ENCODE measurements at places on chromosomes 12 and 14.

GRCh38 chr12:120534703-120535655 lies 823 bp downstream of the RNF10 start:
- no peak for DNase-seq

GRCh38 chr12:109771746-109772621 lies 58.4 kb downstream of the FAM222A start:
- no peak for DNase-seq

- no peak for DNase-seq
Observed at GRCh38 chr14:93958567-93959238, 17.7 kb downstream of the ASB2 start.

DNA sequence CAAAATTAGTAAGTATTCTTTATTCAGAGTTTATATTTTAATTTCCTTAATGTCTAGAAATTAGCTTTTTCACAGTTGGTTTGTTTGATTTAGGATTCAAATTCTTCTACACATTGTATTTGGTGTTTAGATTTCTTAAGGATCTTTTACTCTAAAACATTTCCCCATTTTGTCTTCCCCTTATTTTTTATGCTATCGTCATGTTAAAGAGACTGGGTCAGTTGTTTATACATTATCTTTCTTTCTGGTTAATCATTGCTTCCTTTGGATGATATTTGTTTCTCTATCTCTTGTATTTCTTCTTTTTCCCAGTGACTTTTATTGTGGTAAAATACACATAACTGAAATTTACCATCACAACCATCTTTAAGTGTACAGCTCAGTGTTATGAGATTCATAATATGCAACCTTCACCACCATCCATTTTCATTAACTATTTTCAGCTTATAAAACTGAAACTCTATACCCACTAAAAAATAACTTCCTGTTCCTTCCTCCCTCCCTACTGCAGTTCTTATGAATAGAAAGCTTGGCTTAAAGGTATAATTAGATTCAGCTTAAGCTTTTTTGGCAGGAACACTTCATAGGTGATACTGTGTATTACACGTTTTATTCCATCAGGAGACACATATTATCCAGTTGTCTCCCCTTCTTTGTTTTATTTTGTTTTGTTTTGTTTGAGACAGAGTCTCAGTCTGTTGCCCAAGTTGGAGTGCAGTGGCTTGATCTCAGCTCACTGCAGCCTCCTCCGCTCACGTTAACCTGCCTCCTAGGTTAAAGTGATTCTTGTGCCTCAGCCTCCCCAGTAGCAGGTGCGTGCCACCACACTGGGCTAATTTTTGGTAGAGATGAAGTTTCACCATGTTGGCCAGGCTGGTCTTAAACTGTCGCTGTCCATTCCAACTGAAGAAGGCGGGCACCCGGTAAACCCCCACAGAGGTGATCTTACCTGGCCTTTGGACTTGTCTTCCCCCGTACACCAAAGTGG lies 45.0 kb downstream of the NOPCHAP1 start:
- no peak for DNase-seq

DNA sequence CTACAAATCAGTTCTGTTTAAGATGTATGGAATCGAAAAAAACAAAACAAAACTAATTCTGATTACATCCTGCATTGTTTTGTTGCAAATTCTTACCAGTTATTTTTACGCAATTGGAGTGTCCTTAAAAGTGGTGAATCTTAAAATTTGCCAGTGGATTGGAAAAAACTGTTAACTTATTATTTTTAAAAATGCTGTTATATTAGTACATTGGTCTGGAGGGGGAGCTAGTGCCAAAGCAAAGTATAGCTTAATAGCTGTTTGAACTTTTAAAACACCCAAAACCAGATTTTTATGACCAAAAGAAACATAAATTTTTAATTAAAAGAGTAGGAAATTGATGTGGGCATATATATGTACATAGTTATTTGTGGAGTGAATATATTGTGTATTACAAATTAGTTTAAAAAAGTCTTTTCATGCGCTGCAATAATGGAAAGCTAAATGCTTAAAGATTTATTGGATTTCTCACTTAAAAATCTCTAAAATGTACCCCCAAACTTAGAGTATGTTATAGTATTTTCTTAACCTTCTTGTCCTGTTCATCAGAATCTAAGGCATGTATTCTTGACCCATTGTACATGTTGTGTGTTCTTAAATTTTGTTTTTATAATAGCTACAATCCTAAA lies 2.5 kb downstream of the FUT8 start:
- no peak for DNase-seq

- DNase-seq: no peak
Observed at GRCh38 chr12:130966443-130967030, 12.8 kb downstream of the ADGRD1 start.

DNA sequence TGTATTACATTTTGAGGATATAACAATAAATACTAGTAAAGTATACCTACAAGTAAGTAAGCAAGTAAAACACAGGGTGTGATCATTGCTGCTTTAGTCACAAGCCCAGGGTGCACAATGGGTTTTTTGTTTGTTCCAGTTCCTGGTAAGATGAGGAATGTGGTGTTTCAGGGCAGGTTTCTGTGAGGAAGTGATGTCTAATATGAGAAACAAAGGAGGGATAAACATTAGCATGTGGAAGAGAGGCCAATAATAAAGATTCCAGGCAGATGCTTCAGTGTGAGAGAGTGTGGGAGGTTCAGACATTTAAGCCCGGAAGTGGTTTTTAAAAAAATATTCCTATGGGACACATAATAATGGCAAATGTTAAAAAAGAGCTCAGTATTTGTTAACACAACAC lies 808.1 kb upstream of the USP15 start:
- no peak for DNase-seq

DNA sequence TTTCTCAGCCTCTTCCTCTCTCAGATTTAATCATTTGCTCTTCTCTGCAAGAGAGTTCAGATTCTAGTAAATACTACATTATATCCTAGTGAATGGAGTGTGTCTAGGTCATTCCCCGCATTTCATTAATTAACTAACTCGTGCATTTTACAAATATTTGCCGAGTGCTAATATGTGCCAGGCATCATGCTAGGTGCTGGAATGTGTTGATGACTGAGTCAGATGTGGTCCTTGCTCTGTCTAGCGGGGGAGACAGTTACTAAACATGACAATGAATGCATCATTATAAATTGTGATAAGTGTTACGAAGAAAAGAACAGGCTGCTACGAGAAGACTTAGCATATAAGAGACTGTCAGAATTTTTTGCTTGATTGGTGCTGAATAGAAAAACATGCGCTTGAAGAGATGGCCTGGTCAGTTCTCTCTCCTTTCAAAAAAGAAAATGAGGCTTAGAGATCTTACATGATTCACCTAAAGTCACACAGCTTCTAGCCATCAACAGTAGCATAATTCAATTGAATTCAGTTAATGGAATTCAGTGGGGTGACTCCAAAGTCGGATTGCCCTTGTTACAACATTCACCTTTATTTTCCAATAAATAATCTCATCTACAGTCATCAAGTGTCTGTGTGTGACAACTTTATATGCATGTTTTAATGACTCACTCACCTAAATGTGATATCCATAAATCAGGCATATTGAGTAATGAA lies 48.7 kb upstream of the MAX start:
- no peak for DNase-seq

DNA sequence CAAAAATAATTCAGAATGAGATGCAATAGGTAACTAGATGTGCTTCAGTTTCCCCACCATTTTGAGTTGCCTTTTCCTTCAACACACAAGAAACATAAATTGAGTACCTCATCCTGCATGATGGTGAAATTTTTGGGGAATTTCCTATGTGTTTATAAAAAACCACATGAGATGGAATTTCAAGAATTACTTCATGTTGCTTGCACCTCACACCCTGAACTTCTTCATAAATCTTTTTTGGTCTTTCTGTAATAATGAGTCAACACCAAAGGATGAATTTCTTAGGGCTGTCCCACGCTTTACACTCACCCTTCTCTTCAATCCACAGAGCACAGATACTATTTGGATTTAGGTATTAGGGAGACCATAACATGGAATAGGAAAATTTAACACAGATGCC lies 22.6 kb upstream of the LUM start:
- peak; percentile 90 for DNase-seq

DNA sequence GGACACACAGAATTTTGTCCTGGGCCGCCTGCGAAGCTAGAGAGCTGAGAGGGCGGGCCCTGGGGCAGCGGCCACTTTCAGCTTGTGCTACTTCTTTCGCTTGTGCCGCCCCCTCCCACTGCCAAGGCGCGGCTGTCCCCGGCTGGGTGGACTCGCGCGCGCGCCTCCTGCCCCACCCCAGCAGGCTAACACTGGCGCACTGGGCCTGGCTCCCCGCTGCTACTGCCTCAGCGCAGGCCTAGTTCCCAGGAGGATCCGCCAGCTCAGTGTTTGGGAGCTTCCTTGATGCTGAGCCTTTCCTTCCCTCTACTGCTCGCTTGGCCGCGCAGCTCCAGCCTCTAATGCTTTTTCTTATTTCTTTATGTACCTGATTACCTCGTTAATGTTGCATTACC lies 27.4 kb upstream of the METAP2 start:
- no peak for DNase-seq

- no peak for DNase-seq
Observed at GRCh38 chr12:66279123-66279712, 23.1 kb upstream of the HELB start.

GRCh38 chr14:68018598-68018997 lies 199.0 kb downstream of the RAD51B start:
- DNase-seq: no peak

DNA sequence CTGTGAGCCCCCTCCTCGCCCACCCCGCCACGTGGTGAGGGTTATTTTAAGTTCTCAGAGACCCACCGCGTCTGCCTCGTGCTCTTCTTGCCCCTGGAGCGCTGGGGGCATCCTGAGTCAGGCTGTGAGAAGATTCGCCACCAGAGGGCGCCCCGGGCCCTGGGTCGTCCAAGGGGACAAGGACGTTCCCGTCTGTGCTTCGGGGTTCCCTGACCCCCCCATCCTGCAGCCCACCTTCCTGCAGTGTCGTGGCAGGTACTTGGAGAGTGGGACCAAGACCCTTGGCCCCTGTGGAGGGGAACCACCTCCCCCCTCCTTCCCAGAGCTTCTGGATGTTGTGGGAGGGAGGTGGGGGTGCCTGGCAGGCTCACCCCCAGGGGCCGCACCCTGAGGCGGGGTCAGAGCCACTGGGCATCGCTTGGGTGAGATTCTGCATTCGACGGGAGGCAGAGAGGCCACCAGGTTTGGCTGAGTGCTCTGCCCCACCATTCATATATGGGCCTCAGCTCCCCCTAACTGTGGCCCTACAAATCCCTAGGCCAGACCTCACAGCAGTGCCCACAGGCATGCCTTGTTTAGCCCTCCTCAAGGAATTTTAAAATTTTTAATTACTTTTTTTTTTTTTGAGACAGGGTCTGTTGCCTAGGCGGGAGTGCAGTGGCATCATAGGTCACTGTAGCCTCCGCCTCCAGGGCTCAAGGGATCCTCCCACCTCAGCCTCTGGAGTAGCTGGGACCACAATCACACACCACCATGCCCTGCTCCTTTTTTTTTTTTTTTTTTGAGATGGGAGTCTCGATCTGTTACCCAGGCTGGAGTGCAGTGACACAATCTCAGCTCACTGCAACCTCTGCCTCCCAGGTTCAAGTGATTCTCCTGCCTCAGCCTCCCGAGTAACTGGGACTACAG lies 17.0 kb downstream of the RHOF start:
- DNase-seq: no peak

DNA sequence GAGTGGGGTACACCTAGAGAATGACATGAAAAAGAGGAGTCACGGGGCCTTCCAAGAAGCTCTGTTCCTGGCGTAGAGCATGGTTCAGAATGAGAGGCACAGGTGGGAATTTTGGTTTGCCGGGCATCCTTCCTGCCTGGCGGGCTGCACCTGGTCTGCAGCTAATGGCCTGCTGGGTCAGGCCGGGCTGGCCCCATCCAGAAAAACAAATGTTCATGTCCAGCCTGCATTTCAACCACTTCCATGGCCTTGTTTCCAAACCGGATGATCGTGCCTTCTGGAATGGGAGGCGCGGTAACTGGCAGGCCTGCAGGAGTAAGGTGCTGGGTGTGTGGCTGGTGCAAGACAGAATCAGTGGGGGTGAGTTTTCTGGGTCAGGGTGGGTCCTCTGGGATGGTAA lies 14.4 kb downstream of the TEAD4 start:
- DNase-seq: no peak

- DNase-seq: no peak
Observed at GRCh38 chr14:91364524-91365270, 52.9 kb downstream of the CCDC88C start.

Data from AG04449 (cell line).